Endodermal cell (in vitro differentiated cells): ENCODE measurements at places on chromosomes 5 and 9. TPM values are rescaled to one million over a fixed set of nuclear protein-coding genes. Genes with fewer than 3 reads are reported as not detected.

CTSL gene
- 80.4 and 81.2 TPM in 2 replicates for total RNA-seq

GRCh38 chr5:156178117-156178516, 148.8 kb upstream of the SGCD start:
- no peak for DNase-seq

GRCh38 chr9:77534376-77535057, 113.6 kb downstream of the GNA14 start:
- DNase-seq, result peak; percentile 83

DNA sequence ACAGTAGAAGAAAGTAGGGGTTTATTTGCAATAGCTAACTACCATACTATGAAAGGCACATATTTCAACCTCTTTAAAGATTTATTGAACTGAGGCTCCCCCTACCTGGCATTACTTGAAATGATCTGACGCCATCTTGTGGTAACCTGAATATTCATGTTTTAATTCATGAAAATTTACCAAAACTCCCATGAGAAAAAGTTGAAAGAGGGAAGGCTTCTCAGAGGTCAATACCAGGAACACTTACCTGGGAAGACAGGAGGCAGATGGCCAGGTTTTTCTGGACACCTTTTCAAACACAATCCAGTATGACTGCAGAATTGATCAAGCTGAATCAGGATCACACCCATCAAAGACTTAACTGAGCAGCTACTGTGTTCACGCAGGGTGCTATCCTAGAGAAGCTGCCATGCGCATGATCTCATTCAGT, 9.4 kb downstream of the PRELID2 start:
- no peak for DNase-seq
